Bone marrow (tissue), 2 donors: ENCODE measurements at places on chromosomes 16 and 17.
A peak's percentile ranks its signal among the peaks of the same experiment; 100 is the strongest.

DNA sequence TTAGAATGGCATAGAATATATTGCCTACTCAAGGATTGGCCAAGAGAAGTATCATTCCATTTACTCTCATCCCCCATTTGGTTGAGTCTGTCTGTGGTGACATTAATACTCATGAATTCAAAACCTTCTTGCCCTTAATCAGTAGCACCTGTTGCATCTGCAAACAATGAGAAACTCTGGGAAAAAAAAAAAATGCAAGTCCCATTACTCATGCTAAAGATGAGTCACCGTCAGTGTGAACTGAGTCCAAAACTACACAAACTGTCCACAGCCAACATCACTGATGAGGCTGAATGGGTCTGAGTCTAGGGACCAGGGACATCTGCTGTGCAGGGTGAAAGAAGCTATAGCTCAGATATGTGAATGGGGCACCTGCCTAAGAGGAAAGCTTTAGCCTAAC lies 96.9 kb upstream of the ADAMTS18 start:
- no peak for DNase-seq

- DNase-seq = no peak
These were observed 266.7 kb downstream of the SHISA9 start for GRCh38 chr16:13168091-13168572.

GRCh38 chr16:56068314-56068713 lies 123.0 kb upstream of the GNAO1 start:
- DNase-seq = no peak

GRCh38 chr17:79811868-79812352 lies 15.0 kb upstream of the CBX8 start:
- no peak for DNase-seq

DNA sequence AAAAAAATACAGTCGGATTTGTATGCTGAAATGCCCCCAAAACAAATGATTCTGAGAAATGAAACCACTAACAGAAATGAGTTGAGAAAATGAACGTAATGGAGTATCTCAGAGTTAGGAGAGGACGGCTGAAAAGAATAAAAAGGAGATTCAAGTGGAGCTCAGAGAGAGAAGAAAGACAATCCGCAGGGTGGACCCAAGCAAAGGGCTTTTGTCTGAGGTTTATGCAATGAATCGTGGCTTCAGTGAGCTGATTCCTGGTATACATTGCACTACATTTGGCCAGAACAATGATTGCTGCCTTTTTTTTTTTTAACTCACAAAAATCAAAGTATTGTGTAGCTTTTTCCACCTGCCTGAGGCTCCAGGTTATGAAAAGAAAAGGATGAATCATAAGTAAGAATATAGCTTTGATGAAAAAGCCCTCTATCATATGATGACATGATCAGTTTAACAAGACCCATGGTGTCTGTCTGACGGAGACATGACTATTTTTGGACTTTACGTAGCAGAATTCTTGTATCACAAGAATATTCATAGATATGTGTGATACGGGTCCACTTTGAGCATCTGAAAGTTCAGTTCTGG lies 4.4 kb upstream of the MED9 start:
- no peak for DNase-seq

GRCh38 chr16:83652943-83653342 lies 154.8 kb upstream of the HSBP1 start:
- no peak for DNase-seq

GRCh38 chr16:58485184-58485887 lies 14.6 kb upstream of the NDRG4 start:
- DNase-seq = no peak

DNA sequence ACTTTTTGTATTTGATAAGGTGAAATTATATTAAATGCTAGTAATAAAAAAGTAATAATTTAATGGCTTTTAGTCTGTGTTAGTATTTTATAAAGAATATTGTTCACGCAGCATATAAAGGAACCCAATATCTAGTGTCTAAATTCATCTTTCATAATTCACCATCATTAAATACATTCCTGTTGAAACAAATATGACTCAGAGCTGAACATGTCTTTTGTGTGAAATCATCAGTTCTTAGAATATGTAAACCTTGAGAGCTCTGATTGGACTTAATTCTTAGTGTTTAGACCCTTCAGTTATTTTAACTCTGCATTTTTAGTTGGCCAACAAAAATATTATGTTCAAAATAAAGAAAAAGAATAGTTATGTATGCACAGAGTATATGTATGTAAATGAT lies 71.8 kb downstream of the ABHD15 start:
- DNase-seq = no peak

DNA sequence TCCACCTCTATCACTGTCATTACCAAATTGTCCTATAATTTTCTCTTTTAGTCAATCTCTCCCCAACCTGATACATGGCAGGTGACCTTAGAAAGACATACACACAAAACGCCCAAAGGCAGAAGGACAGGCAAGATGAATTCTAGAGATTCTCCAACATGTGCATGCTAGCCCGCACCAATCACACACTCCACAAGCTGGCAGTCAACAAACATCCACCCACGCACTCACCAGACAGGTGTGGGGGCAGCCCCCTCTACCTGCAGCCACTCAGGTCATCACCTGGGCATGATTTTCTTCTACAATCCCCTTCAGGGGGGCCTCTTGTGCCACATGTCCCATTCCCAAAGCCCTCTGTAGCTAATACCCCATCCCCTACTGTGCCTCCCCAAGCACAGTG lies 9.5 kb downstream of the MPP2 start:
- DNase-seq = no peak

DNA sequence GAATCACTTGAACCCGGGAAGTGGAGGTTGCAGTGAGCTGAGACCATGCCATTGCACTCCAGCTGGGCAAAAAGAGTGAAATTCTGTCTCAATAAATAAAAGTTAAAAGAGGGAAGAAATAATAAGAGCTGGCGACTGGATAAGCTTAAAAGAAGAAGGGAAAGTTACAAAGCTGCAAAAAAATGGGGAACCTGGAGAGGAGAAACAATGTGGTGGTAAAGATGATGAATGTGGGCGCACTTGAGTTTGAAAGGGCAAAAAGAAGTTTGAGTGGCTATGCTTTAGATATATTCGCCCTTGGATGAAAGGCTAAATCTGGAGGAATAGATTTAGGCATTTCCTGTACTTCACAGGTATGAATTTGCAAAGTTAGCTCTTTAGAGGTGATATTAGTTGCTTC lies 53.0 kb upstream of the YPEL2 start:
- no peak for DNase-seq

- no peak for DNase-seq
These were observed 28.9 kb downstream of the DCUN1D3 start for GRCh38 chr16:20871258-20871657.

GRCh38 chr17:79953335-79953734 lies 82.3 kb downstream of the TBC1D16 start:
- no peak for DNase-seq

- DNase-seq = no peak
These were observed 50.5 kb downstream of the GPR139 start for GRCh38 chr16:20023190-20023589.

- no peak for DNase-seq
These were observed 14.5 kb upstream of the KRTAP9-2 start for GRCh38 chr17:41211845-41212466.

GRCh38 chr16:27624154-27625049 lies 74.5 kb downstream of the KATNIP start:
- no peak for DNase-seq

GRCh38 chr17:37818689-37819088 lies 73.8 kb upstream of the HNF1B start:
- no peak for DNase-seq

- DNase-seq = peak; percentile 53
These were observed 50.6 kb downstream of the SPECC1 start for GRCh38 chr17:20059728-20060188.

- DNase-seq = no peak
These were observed 12.2 kb upstream of the TERF2 start for GRCh38 chr16:69397821-69398521.
